ENCODE measurements at places on chromosomes 5 and 9.

GRCh38 chr5:1913578-1913977, 30.9 kb upstream of the IRX4 start:
- H3K27ac ChIP-seq: no peak overlapping the region
- no peak for DNase-seq
- H3K4me1 ChIP-seq: no peaks in the 10 kb centered on the region
- H3K4me3 ChIP-seq: no peak overlapping the region
- peaks cover 2% of the 10 kb centered on the region for H3K27me3 ChIP-seq
- H3K36me3 ChIP-seq: no peaks in the 10 kb centered on the region

GRCh38 chr9:14153310-14153720, 160.6 kb downstream of the NFIB start:
- H3K27me3 ChIP-seq: no peaks in the 10 kb centered on the region
- no peak overlapping the region for H3K4me3 ChIP-seq
- no peaks in the 10 kb centered on the region for H3K4me1 ChIP-seq
- H3K27ac ChIP-seq: no peak overlapping the region

DNA sequence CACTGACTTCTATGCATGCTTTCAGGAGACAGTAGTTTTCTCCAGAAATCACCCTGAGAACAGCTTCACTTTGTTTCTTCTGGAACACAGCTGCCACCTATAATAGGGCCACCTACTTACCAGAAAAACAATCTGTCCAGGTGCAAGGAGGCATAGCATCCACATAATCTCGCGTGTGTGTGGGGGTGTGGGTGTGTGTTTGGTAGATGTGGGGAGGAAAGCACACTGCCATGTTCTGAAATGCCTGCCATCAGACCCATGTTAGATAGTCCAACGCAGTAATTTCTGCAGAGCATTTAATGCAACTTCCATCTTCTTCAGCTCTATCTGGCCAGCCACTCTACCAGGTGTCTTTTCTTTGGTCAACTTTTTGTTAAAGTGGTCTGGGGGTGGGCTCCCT, 102.9 kb downstream of the ACER2 start:
- H3K4me1 ChIP-seq: no peaks in the 10 kb centered on the region
- H3K27ac ChIP-seq: no peak overlapping the region
- no peaks in the 10 kb centered on the region for H3K36me3 ChIP-seq
- no peak overlapping the region for H3K4me3 ChIP-seq
- DNase-seq: no peak

DNA sequence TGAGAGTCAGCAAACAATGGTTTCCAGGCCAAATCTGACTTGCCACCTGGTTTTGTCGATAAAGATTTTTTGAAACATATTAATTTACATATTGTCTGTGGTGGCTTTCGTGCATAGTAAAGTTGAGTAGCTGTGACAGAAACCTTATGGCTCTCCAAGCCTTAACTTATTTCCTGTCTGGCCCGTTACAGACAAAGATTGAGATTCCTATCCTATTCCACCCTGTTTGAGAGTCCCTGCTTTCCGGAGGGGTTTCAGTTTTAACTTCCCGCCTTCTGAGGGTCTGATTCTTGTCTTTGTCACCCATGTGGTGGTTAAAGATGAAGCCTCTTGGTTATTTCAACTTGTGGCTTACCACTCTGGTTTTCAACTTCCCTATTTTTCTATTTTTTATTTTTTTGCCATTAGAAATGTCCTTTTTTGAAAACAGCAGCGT, 11.4 kb downstream of the OTULIN start:
- H3K27ac ChIP-seq: peak overlapping the region; percentile 86
- no peaks in the 10 kb centered on the region for H3K27me3 ChIP-seq
- H3K4me3 ChIP-seq: peak overlapping the region; percentile 76
- H3K36me3 ChIP-seq: peaks cover 62% of the 10 kb centered on the region
- peaks cover 90% of the 10 kb centered on the region for H3K4me1 ChIP-seq
- DNase-seq: no peak

- H3K4me3 ChIP-seq: no peak overlapping the region
- no peak for DNase-seq
- H3K36me3 ChIP-seq: no peaks in the 10 kb centered on the region
- H3K27ac ChIP-seq: no peak overlapping the region
- peaks cover under 1% of the 10 kb centered on the region for H3K27me3 ChIP-seq
Observed at GRCh38 chr5:123450640-123451039, 27.4 kb upstream of the CEP120 start.

- H3K4me3 ChIP-seq: no peak overlapping the region
- DNase-seq: no peak
- no peak overlapping the region for H3K27ac ChIP-seq
- H3K4me1 ChIP-seq: peaks cover 6% of the 10 kb centered on the region
- no peaks in the 10 kb centered on the region for H3K27me3 ChIP-seq
- H3K36me3 ChIP-seq: no peaks in the 10 kb centered on the region
Observed at GRCh38 chr9:134350416-134350994, 24.2 kb downstream of the RXRA start.

GRCh38 chr9:121324316-121324715, 45.7 kb downstream of the STOM start:
- DNase-seq: no peak
- H3K27ac ChIP-seq: no peak overlapping the region
- no peak overlapping the region for H3K4me3 ChIP-seq
- H3K27me3 ChIP-seq: no peaks in the 10 kb centered on the region
- H3K4me1 ChIP-seq: no peaks in the 10 kb centered on the region

GRCh38 chr9:29548436-29548835, 1975.2 kb upstream of the C9orf72 start:
- no peak overlapping the region for H3K27ac ChIP-seq
- DNase-seq: no peak
- no peaks in the 10 kb centered on the region for H3K27me3 ChIP-seq
- no peak overlapping the region for H3K4me3 ChIP-seq

- no peak for DNase-seq
- H3K27me3 ChIP-seq: peaks cover 56% of the 10 kb centered on the region
- no peak overlapping the region for H3K4me3 ChIP-seq
- no peaks in the 10 kb centered on the region for H3K36me3 ChIP-seq
- H3K4me1 ChIP-seq: peaks cover 25% of the 10 kb centered on the region
Observed at GRCh38 chr5:73230264-73231245, 57.6 kb downstream of the TMEM174 start.

GRCh38 chr9:91231619-91232018, 130.1 kb downstream of the AUH start:
- H3K27me3 ChIP-seq: no peaks in the 10 kb centered on the region
- no peak overlapping the region for H3K4me3 ChIP-seq

Data from activated B cell treated with CpG ODN at 0.5 μM for 24 hours (primary cell).